ENCODE measurements at places on chromosomes 16 and 17.

DNA sequence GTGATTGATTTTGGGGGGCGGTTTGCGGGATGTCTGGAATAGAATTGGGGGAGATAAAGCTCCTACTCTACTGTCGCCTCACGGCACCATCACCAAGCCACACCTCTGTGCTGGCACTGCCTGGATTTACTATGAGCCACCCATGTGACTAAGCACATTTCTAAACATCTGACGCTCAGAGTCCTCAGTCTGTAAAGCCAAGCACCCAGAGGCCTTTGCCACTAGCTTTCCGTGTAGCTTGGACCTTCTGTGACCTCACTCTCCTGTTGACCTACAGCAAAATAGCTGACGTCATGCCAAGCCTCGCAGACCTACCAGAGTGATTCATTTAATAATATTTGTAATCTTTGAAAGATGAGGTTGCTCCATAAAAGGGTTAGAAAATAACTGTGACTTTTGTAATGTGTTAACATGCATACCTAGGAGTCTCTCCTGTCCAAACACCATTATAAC is 38.5 kb upstream of the MYOCD start:
- H3K36me3 ChIP-seq = no peaks in the 10 kb centered on the region
- peaks cover 2% of the 10 kb centered on the region for H3K27me3 ChIP-seq
- no peaks in the 10 kb centered on the region for H3K4me1 ChIP-seq
- no peak overlapping the region for H3K27ac ChIP-seq
- H3K4me3 ChIP-seq = no peak overlapping the region

GRCh38 chr17:64496786-64497564 is at the start of gene POLG2:
TSS of gene POLG2 (minus strand) at chr17:64497054. CDS start at chr17:64496968, 86 bp downstream.
- peak; percentile 96 for DNase-seq
- H3K27me3 ChIP-seq = no peaks in the 10 kb centered on the region
- peak within 1 kb of the TSS; percentile 97 for H3K27ac ChIP-seq

GRCh38 chr16:3793161-3793576 is 75.8 kb upstream of the TRAP1 start:
- DNase-seq = no peak
- no peak overlapping the region for H3K4me3 ChIP-seq
- peaks cover 62% of the 10 kb centered on the region for H3K4me1 ChIP-seq
- peaks cover 26% of the 10 kb centered on the region for H3K36me3 ChIP-seq

- H3K36me3 ChIP-seq = peaks cover 7% of the 10 kb centered on the region
- no peak overlapping the region for H3K4me3 ChIP-seq
- no peaks in the 10 kb centered on the region for H3K4me1 ChIP-seq
- DNase-seq = no peak
These were observed 395.2 kb downstream of the WWOX start for GRCh38 chr16:78494674-78495073.

GRCh38 chr16:89827383-89828198 is 684 bp upstream of the SPIRE2 start:
- H3K27ac ChIP-seq = no peak overlapping the region
- no peak for DNase-seq
- peaks cover 6% of the 10 kb centered on the region for H3K4me1 ChIP-seq
- peak overlapping the region; percentile 49 for H3K4me3 ChIP-seq

GRCh38 chr16:2865651-2866050 is 7.7 kb upstream of the PRSS22 start:
- peaks cover 5% of the 10 kb centered on the region for H3K4me1 ChIP-seq
- peaks cover 5% of the 10 kb centered on the region for H3K27me3 ChIP-seq
- H3K27ac ChIP-seq = no peak overlapping the region
- no peak for DNase-seq

DNA sequence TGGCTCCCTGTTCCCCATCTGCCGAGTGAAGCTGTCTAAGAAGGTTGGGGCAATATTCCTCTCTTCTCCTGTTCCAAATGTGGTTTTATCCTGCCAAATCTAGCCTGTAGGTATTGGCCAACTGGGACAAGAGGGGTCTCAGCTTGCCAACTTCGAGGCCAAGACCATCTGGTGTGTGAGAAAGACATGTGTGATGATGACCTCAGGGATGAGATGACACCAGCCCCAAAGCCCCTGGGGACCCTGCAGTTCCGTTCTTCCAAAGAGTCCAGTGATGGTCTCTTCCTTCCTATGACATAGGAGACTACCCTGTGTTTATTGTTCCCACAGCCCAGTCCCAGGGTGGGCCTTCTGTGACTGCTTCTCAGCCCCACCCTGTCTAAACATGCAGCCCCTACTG is 34.8 kb upstream of the ADAMTS18 start:
- no peak overlapping the region for H3K4me3 ChIP-seq
- DNase-seq = no peak
- H3K4me1 ChIP-seq = no peaks in the 10 kb centered on the region
- H3K27ac ChIP-seq = no peak overlapping the region
- H3K27me3 ChIP-seq = peaks cover 12% of the 10 kb centered on the region

DNA sequence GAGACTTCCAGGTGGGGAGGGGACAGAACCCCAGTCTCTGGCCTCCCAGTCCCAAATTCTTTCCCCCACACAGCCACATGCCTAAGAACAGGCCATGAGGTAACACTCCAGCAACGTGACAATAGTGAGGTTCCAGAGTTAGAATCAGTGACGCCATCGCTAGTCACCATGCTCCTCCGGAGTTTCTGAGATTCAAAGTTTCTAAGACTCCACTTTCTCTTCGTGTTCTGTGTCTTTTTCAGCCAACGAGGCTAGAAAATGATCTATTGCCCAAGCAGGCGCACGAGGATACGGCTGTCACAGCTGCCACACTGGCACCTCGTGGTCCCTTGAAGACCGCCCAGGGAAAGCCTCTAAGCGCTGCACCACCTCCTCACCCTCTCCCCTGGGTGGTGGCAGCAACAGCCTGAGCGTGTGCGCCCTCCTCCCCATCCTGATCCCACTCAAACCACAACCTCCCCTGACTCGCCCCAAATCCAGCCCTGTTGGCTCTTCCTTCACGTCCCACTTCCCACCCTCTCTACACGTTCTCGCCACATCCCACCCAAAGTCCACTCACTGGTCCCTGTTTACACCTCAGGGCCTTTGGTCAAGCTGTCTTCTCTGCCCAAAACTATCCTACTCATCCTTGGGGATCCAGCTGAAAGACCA is 1.0 kb downstream of the MCRIP1 start:
- peak overlapping the region; percentile 88 for H3K27ac ChIP-seq
- H3K4me3 ChIP-seq = peak overlapping the region; percentile 95
- DNase-seq = peak; percentile 66
- no peaks in the 10 kb centered on the region for H3K27me3 ChIP-seq

DNA sequence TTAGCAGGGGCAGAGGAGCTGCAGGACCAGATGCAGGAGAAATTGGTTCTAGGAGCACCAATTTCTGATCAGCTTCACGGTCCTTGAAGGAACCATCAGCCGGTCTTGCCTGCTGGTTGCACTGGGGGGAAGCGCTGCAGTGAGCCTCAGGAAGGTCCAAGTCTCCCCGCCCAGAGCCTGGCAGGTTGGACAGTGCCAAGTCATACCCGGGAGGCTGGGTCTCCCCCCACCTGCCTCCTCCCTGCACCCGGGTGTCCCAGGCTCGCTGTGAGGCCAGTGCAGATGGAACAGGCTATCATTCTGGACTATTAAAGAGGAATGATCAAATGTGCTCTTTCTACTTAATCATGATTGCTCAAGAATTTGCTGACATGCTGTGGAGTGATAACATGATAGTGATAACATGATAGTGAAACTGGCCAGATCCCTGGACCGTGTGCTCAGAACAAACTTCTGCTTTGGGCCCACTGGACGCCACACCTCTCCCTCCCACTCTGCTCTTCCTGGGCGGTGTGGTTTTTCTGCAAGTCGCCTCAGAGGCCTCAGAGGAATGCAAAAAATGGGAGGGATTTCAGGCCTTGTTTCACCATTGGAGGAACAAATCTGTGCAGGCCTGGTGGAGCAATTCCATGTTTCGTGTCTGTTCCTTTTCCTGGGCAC is 236.0 kb downstream of the IRF8 start:
- no peak overlapping the region for H3K4me3 ChIP-seq
- peaks cover 2% of the 10 kb centered on the region for H3K27me3 ChIP-seq
- no peaks in the 10 kb centered on the region for H3K4me1 ChIP-seq
- H3K36me3 ChIP-seq = no peaks in the 10 kb centered on the region
- DNase-seq = no peak
- H3K27ac ChIP-seq = no peak overlapping the region

DNA sequence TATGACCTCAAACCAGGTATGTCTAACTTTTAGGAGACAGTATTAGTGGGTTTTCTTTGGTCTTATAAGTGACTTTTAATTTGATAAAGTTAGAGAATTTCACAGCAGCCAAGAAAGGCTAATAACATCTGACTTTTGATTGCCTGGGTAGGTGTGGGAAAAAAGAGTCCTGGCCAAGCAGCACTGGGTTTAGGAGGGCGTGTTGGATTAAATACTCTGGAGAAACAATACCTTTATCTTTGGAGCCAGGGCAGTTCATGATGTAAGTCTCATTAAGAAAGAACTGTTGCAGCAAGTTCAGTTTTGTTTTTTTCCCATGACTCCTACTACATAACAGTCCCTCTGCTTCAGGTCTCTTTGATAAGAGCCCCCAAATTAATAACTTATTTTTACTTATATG is 26.7 kb upstream of the MRC2 start:
- peaks cover 33% of the 10 kb centered on the region for H3K36me3 ChIP-seq
- no peak for DNase-seq
- H3K27me3 ChIP-seq = no peaks in the 10 kb centered on the region
- no peaks in the 10 kb centered on the region for H3K4me1 ChIP-seq

DNA sequence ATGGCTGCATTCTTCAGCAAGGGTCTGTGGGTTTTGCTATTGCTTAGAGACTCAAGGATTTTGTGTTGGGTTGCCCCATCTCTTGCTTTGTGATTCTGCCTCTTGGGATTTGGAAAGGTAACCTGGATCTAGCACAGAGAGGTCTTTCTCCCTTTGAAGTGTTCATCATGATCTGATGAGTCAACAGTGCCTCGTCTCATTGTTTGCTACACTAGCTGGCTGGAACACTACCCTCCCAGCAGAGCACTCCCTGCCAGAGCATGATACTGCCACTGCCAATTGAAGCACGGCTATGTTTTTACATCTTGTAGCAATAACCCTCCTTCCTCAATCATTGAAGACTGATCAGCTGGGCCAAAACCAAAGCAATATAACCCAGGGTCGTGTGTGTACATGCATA is 361.0 kb downstream of the CDH13 start:
- no peaks in the 10 kb centered on the region for H3K4me1 ChIP-seq
- no peak overlapping the region for H3K27ac ChIP-seq
- no peaks in the 10 kb centered on the region for H3K27me3 ChIP-seq
- no peaks in the 10 kb centered on the region for H3K36me3 ChIP-seq

DNA sequence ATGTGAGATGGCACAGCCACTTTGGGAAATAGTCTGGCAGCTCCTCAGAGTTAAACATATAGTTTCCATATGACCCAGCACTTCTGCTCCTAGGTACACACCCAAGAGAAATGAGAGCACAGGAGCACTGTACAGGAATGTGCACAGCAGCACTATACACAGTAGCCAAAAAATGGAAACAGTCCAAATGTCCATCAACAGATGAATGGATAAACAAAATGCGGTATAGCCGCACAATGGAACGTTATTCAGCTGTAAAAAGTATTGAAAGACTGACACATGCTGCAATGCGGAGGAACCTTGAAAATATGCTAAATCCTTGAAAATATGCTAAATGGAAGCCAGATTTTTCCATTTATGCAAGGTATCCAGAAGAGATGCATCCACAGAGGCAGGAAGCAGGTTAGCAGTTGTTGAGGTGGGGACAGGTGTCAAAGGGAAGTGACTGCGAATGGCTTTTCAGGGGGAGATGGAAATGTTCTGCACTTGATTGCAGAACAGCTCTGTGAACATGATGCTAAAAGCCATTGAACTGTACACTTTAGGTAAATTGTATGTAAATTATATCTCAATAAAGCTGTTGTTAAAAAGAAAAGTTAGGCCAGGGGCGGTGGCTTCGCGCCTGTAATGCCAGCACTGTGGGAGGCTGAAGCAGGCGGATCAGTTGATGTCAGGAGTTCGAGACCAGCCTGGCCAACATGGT is 80.7 kb downstream of the MPRIP start:
- peaks cover 1% of the 10 kb centered on the region for H3K36me3 ChIP-seq
- no peaks in the 10 kb centered on the region for H3K27me3 ChIP-seq
- peaks cover 70% of the 10 kb centered on the region for H3K4me1 ChIP-seq
- no peak overlapping the region for H3K27ac ChIP-seq
- no peak overlapping the region for H3K4me3 ChIP-seq
- no peak for DNase-seq

DNA sequence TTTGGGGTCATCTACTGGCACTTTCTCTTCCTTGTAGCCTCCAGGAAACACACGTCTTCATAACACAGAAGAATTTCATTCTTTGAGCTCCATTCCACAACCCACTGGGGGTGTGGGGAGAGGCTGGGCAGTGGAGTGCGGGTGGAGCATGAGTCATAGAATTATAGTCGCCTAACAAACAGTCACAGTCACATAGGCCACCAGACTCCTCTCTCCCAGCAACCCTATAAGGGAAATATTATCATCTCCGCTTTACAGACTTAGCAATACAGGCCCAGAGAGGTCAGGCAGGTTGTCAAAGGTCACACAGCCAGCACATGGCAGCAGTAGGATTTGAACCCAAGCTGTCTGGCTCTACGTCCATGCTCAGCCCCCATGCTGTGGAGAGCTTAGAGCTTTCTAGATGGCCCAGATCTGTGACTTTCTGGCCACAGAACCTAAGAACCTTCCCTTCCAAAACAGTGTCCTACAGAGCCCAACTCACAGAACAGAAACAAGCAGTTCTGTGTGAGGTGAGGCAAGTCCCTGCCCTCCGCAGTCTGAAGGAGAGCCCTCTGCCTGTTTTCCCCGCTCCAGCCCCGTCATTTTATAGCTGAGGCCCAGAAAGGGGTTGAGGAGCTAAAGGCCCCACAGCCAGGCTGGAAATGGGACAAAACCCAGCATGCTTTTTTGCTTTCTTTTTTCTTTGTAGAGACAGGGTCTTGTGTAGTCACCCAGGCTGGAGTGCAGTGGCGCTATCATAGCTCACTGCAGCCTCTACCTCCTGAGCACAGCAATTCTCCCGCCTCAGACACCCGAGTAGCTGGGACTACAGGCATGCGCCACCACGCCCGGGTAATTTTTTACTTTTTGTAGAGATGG is 10.7 kb upstream of the LITAF start:
- no peaks in the 10 kb centered on the region for H3K36me3 ChIP-seq
- peak overlapping the region; percentile 13 for H3K27ac ChIP-seq
- no peak overlapping the region for H3K4me3 ChIP-seq
- peak; percentile 30 for DNase-seq
- no peaks in the 10 kb centered on the region for H3K27me3 ChIP-seq
- H3K4me1 ChIP-seq = peaks cover 19% of the 10 kb centered on the region

DNA sequence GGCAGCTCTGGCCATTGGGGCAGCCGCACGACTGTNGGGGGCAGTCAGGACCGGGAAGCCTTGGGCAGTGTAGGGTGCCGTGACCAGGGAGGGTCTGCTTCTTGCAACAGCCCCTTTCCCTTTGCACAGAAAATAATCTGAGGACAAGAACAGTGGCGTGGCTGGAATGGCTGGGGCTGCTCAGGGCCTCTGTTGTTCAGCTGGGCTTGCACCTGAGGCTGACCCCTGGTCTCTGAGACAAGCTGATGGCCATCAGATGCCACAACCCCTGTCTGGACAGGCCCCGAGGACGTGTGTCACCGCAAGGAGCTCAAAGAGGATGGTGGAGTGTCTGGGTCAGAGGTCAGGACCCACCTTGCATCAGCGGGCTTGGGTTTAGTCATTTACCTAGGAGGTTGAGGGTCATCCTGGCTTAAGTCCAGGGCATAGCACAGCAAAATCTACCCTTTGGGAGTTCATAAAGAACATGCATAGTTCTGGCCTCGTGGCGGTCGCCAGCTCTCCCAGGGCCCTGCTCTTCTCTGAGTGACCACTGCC is 46.9 kb downstream of the METRNL start:
- peaks cover 26% of the 10 kb centered on the region for H3K27me3 ChIP-seq
- peaks cover 12% of the 10 kb centered on the region for H3K4me1 ChIP-seq
- H3K4me3 ChIP-seq = no peak overlapping the region
- no peak for DNase-seq
